ENCODE measurements at places on chromosomes 7 and 10. TPM values are rescaled to one million over a fixed set of nuclear protein-coding genes. Genes with fewer than 3 reads are reported as not detected.
A peak's percentile ranks its signal among the peaks of the same experiment; 100 is the strongest.

FEZF1 gene
- total RNA-seq = not detected

LIPJ gene
- 3.7 TPM for total RNA-seq

DNA sequence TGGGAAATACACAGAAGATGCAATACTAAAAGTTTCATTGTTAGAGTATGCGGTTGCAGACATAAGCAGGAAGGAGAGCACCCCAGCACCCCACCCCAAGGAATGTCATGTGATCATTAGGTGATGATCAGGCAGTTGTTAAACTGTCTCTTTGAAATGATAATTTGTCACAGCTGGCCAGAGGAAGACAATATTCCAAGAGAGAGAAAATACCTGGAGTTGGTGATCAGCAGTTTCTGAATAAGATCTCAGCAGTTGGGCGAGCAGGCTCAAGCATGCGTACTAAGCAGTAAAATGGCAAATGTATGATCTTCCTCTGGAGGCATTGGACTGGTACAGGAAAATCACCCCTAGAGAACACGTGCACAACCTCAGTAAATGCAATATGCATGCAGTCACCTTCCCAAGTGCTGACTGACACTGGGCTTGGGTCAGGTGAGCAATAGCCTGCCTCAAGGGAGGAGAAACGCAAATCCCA is 250.1 kb upstream of the MBL2 start:
- no peak for DNase-seq

DNA sequence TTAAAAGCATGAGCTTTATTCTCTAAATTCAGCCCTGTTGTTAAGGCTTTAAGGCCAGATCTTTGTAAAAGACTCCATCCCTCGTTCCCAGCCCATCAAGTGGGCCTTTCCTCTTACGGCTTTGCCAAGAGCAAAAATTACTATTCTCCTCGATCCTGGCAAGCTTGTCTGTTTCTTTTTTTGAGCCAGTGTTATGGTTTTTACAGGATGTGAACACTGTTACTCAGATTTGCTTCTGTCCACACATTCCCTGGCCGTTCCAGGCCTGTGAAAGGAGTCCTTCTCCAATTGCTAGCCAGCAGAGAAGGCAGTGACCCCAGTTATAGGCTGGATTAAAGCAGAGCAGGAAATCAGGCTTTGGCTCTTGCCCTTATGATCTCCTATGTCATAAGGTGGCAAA is 47.0 kb upstream of the EPC1 start:
- DNase-seq = no peak

DNA sequence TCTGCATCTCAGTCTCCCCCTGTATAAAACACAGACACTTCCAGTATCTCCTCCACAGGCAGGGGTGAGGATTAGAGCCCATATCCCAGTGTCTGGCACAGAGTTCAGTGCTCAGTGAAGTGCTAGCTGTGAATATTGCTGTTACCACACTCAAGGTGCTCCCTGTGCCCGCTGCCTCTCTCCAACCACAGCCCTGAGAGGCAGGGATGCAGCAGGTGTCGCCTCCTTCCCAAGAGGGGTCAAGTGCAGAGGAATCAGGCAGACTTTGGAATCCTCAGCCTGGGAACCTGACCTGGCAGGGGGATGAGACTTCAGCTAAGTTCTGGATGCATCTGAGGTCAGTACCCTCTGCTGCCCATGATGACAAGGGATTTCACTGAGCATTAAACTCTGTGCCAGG is 163.1 kb downstream of the GFRA1 start:
- no peak for DNase-seq

GRCh38 chr10:133201948-133202725 is 27.9 kb upstream of the UTF1 start:
- no peak for DNase-seq

- no peak for DNase-seq
Measured at GRCh38 chr10:955127-955819, 23.8 kb upstream of the LARP4B start.

DNA sequence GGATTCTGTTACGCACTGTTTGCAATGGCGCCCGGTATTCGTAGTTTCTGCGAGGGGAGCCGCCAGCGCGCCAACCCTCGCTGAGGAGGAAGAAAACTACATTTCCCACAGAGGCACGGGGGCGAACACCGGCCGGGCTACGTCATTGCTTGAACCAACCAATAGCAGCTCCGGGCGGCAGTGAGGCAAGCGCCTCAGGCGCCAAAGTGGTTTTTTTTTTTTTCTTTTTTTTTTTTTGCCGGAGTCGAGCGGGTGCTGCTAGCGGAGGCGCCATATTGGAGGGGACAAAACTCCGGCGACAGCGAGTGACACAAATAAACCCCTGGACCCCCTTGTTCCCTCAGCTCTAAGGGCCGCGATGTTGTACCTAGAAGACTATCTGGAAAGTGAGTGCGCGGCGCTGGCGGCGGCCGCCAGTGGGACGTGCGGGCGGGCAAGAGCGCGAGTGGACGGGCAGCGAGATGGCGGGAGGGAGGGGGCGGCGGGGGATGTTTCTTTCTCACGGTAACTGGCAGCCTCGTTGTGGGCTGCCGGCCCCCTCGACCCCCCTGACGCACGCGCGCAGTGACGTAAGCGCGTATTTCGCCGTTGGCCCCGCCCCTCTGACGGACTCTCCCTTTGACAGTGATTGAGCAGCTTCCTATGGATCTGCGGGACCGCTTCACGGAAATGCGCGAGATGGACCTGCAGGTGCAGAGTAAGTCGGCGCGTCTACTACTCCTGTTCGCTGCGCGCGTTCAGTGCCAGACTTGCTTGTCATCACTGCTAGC is at the start of gene ING3:
Gene ING3 (plus strand): TSS at position 239 of the 770 bp plus-strand sequence. CDS start 120 bp downstream, at position 359.
- peak; percentile 73 for DNase-seq

All from frontal cortex (tissue), 4 donors.